ENCODE measurements at places on chromosomes 7 and 10.

DNA sequence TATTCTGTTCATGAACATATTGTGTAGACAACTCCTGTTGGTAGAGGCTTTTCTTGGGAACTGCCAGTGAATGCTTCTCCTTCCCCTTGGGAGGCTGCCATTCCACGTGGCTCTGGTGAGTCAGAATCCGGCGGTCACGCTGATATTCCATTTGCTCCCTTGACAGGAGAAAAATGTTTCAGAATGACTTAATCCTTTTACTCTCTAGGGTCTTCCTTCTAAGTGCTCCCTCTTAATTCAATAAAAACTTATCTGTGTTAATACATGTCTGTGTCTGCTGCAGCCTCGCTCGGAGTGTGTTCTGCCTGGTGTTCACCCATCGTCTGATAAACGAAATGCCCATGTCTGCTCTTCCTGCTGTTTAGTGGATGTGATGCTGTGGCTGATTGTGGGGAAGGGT, 278.6 kb downstream of the ARHGAP12 start:
- DNase-seq: peak; percentile 88

DNA sequence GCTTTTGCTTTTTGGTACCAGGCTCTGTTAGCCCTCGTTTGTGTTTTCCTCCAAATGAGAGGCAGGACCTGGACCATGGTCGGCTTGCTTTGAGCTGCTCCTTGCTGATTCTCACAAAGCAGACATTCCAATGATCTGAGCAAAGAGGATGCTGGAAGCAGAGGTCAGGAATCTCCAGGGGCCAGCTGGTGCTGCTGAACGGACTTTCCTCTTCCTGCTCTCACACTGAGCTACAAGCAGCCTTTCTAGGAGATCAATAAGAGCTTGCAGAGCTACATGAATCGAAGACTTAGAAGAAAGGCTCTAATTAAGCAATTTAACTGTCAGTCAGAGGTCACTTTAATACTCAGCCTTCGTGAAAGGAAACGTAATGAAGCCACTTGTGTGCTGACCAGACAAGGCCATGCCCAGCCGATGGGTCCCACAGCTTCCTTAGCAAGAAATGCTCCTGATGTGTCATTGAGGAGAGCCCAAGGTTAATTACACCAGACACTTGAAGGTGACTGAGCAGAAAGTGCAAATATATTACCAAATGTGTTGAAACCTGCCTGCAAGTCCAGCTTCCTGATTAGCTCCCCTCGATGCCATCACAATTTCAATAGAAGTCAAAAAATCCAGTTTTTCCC, 151.3 kb upstream of the RSU1 start:
- DNase-seq: peak; percentile 43

GRCh38 chr7:155878250-155878649, 66.0 kb upstream of the SHH start:
- DNase-seq: no peak

- no peak for DNase-seq
Measured at GRCh38 chr10:12135631-12136030, 6.2 kb downstream of the SEC61A2 start.

DNA sequence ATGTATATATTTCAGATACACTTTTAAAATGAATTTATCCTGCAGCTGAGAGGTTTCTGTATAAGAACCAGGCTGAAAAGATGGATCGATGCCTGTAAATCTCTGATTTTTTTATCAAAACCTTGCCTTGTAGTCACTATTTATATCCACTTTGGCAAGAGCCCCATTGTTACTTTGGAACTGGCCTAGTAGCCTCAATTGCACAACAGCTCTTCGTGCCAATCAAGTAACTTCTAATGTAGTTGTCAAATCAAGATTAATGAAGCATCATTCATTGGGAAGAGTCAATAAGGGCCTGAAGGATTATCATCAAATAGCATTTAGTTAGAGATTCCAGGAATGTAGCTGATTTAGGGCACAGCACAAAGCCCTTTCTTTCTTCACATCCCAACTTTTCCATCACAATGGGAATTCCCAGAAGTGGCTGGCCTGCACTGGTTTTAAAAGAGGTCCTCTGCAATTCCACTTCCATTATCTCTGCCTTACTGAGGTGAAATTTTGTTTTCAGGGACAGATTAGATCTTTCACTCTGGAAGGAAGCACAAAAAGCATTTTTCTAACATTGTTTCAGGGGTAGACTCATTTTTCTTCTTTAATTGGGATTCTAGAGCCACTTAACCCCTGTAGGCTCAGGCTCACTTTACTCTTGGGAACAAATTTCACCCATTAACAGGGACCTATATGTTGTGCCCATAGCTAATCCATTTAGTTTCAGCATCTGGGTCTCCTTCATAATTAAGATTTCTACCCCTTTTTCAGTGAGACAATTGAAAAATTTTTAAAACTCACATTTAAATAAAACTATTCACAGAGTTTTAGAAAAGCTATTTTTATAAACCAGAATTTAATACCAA, 97.8 kb downstream of the CALCR start:
- DNase-seq: no peak

DNA sequence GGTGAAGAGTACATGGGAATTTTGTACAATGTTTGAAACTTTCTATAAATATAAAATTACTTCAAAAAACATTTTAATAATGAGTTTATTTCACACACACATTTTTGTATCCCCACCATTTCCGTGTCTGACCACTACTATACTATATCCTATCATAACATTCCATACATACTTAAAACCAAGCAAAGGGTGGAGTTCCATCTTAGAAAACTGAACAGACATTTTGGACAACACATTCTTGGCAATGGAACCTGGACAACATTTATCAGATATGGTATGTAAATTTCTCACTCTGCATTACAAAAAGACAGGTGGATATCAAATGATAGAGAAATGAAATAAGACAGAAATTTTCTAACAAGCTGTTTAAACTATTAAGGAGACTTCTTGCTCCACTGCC, 168.9 kb downstream of the TWIST1 start:
- DNase-seq: no peak

- DNase-seq: no peak
Measured at GRCh38 chr7:126223729-126224128, 1029.0 kb downstream of the GRM8 start.

DNA sequence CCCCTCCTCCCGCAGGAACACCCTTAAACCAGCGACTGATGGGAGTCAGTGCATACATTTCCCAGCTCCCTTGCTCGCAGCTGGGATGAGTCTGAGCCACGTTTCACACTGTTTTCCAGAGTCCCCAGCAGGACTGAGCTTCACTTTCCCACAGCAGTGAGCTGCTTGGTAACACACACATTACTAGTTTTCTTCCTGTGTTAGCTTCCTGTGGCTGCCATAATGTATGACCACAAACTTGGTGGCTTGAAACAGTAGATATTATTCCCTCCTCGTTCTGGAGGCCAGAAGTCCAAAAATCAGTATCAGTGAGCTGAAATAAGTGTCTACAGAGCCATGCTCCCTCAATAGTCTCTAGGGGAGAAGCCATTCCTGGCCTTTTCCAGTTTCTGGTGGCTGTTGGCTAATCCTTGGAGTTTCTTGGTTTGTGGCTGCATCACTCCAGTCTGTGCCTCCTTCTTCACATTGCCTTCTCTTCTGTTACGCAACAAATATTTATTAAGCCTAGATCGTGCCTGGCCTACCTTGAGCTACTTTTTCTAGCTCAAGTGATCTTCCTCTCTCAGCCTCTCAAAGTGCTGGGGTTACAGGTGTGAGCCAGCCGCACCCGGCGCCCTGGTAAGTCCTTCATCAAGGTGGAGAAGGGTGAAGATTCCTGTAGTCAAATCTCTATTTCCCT, 26.2 kb upstream of the CARD11 start:
- no peak for DNase-seq

GRCh38 chr7:47000561-47000960, 581.4 kb downstream of the TNS3 start:
- DNase-seq: no peak

DNA sequence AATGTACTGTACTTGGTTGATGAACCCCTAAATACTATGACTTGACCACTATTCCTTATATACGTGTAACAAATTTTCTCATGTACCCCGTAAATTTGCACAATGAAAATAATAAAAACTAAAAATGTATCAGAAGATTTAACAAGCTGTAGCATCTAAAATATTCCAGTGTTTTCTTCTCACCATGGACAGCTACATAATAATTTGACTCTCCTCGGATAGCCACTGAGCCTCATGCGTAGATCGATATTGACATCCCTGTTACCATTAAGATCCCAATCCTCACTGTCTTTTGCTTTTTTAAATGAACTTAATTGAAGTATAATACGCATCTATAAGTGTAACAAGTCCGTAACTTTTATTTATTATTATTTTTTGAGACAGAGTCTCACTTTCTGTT, 179.7 kb upstream of the C7orf33 start:
- DNase-seq: no peak

DNA sequence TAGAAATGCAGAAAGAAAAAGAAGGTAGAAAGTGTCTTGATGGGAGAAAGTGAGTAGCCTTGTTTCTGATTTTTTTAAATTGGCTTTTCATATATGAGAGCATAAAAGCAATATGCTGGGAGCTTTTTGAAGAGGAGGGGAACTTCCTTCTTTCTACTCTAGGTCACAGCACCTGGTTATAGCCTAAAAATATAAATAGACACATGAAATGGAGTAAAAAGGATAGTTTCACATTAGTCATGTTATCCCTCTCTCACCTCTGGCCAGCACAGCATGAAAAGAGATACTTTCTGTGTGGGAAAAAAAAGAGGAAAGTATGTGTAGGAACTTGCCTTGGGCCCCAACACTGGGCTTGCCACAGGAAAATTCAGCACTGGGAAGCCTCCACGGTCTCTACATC, 292.2 kb upstream of the ZWINT start:
- DNase-seq: no peak

DNA sequence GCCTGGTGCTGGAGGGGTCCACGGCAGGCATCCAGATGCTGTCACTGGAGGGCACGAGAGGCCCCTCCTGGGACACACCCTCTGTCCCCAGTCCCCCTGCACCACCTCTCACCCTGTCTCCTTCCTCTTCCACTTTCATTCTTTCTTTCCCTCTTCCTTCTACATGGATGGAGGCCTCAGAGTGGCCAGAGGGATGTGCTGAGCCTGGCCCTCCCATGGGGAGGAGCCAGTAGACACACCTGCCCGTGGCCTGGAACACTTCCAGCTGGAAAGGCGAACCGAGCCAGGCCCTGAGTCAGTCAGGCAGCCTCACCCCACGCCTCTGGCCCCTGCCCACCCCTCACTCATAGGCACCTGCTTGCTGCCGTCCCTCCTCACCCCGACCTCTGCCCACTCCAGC, 55.9 kb upstream of the MXI1 start:
- DNase-seq: no peak

GRCh38 chr10:81130014-81130413, 592.3 kb downstream of the SH2D4B start:
- DNase-seq: no peak

- DNase-seq: peak; percentile 59
Measured at GRCh38 chr7:105581066-105581811, at the start of gene EFCAB10. EFCAB10 (minus strand) TSS chr7:105581493; CDS start chr7:105581463, 30 bp downstream.

- no peak for DNase-seq
Measured at GRCh38 chr7:27123477-27124053, 7.0 kb downstream of the HOXA4 start.

GRCh38 chr10:67837541-67838314, at the start of gene DNAJC12:
DNAJC12 (minus strand) TSS chr10:67838188; CDS start chr10:67838011, 177 bp downstream.
- DNase-seq: no peak

GRCh38 chr7:9022456-9022855, 589.0 kb downstream of the NXPH1 start:
- DNase-seq: no peak

DNA sequence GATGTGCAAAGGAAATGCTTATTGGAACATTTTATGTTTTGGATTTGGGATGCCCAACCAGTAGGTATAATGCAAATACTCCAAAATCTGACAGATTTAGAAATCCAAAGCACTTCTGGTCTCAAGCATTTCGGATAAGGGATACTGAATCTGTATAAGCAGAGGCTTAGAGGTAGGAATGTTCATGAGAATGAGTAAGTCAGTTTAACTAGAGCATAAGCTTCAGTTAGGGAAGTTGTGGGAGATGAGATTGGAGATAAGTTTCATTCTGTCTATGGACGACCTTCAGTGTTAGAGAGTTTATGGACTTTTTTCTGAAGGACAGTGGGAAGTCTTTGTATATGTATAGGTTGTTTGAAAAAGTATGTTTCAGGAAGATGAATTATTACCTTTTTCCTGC, 10.4 kb downstream of the TAX1BP1 start:
- no peak for DNase-seq

DNA sequence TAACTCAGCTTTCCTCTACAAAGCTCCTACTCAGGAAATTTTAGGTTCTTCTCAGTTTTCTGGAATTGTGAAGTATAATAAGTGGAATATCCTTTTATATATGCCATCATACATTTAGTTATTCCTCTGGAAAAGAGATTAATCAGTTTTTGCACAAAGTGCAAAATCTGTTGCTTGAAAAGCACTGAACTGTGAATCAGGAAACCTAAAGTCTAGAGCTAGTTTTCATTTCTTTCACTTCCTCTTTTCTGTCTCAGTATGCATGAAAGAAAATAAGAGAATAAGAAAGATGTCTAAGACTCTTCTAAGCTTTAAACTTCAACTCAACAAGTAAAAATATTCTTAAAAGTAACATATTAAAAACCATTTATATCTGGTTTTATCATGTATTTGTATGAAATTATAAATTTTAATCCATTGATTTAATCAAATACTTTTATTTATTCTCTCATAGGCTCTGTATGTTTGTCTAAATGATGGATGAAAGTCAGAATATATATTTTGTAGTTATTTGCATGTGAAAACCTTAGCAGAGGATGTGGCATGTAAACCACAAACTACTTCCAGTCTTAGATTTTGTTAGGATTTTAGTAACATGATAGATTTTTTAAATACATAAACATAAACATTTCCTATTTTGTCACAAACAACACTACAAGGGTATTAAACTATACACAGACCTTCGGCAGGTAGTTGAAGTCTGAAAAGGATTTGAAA, 1073.0 kb downstream of the XPNPEP1 start:
- no peak for DNase-seq

GRCh38 chr7:131673576-131673975, 117.1 kb upstream of the PODXL start:
- no peak for DNase-seq

DNA sequence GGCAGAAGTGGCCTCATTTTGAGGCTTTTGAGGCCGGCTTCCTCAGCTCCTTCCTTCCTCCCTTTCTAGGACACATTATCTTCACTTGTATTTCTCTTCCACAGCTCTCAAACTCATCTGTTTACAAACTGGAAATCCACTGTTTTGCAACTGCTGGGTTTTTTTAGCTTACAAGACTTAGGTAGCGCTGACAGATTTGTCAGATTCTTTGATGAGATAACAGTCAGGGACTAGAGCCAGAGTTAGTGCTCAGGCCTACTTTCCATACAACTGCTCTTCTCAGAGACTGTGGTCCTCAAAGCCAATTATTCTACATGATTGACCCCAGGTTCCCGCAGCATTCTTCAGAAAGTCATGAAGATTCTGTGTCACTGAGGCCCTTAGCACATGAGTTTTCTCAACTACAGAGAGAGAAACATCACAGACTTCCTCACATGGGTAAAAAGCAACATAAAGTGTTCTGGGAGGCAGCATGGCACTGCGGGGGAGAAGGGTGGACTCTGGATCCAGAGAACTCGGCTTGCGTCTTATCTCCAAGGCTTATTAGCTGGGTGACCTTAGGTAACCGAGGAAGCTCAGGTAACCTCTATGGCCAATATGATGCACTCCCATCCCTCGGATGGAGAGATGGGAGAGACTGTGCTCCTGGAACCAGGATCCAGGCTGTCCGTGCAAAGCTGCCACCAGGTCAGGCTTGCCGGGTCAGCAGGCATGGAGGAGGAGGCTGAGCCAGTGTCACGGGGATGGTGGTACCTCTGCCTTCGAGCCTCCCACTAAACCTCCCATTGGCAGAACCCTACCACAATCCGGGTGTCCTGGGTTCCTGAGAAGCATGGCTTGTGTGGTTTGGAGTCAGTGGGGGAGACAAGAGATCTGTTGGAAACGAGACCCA, 10.5 kb downstream of the DDC start:
- DNase-seq: no peak

Data from left cardiac atrium (tissue), 4 donors.